ENCODE measurements at places on chromosomes 4 and X.

- DNase-seq = no peak
These were observed 12.4 kb upstream of the ZCCHC13 start for GRCh38 chrX:74291577-74291963.

- DNase-seq = no peak
These were observed 222.2 kb upstream of the PPP1R2C start for GRCh38 chrX:43000121-43000520.

GRCh38 chr4:189050643-189051042, 890.0 kb upstream of the FRG1 start:
- DNase-seq = no peak

DNA sequence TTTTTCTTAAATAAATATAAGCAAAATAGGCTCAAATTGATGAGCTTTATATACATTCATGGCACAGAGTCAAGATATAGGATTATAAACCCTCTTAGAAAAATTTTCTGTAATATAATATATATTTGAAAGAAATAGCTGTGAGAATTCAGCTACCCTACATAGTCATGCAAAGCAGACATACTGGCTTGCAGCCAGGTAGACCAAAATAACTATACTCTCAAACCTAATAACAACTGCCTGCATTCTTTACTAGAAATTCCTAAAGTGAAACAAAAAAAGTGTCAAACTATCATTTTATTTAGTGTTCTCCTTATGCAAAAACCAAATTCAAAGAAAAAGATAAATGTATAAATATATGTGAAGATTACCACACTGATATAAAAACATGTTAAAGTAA, 1390.2 kb downstream of the C4orf33 start:
- DNase-seq = no peak

GRCh38 chr4:69984030-69984443, 11.7 kb upstream of the STATH start:
- peak; percentile 89 for DNase-seq

DNA sequence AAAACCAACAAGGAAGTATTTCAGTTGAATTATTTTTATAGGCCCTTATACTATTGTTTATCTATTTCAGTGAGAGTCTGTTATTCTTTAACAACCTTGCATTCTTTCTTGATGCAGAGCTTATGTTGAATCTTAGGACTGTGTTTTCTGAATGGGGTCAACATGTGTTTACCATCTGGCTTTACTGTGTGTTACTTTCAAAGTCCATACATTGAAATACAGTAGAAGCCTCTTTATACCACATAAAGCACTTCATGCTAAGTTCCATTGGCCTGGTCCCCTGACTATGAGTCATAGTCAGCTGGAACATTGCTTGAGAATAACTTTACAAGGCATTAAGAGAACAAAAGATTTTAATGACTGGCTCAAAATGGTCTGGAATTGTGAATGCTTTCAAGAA, 152.6 kb downstream of the GASK1B start:
- DNase-seq = peak; percentile 65

- no peak for DNase-seq
These were observed 22.0 kb downstream of the ATP5ME start for GRCh38 chr4:651884-652642.

DNA sequence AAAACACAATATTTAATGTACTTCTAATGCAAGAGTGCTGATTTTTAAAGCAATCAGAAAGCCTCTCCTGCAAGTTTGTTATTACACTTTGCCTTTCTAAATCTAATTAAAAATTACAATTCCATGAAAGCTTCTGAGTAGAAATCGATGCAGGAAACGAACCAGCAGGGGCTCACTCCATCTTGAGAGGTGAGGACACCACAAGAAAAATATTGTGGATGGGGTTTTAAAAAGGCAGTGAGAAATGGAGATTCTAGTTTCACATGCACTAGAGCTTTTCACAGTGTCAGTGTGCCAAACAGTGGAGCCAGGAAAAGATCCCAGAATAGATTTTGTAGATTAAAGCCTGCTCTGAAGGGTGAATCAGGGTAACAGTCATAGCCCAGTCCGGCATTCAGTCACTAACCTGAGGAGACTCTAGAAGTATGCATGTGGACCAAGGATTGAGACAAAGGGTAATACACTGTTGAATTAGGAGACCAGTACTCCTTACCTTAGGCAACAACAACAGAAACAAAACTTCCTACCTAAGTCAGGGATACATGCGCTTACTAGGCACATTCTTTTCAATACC, 362.3 kb downstream of the NAF1 start:
- DNase-seq = no peak

- DNase-seq = no peak
These were observed 32.8 kb downstream of the TSC22D3 start for GRCh38 chrX:107742700-107743191.

GRCh38 chr4:150323406-150324325, 245.4 kb downstream of the DCLK2 start:
- DNase-seq = no peak

DNA sequence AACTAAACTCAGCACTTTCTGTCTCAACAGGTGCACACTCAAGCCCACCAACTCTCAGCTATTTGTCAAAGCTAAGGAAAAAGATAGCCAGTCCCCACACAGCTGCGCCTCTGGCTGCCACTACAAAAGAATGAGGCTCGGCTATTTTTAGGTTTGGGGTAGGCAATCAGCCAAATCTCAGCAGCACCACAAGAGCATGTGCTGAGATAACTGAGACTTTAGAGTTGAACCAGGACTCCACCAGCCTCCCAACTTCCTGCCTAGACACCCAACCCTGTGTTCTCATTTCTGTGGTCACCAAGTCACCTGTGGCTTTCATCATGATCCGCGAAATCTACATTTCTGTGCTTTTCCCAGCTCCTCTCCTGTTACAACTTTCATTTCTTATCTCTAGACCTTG, 28.0 kb downstream of the DMD start:
- no peak for DNase-seq

- DNase-seq = no peak
These were observed 2.8 kb upstream of the TLR8 start for GRCh38 chrX:12903646-12904045.

GRCh38 chr4:656436-657337, 17.4 kb downstream of the ATP5ME start:
- no peak for DNase-seq

- no peak for DNase-seq
These were observed 76.9 kb downstream of the DHX15 start for GRCh38 chr4:24507439-24507838.

DNA sequence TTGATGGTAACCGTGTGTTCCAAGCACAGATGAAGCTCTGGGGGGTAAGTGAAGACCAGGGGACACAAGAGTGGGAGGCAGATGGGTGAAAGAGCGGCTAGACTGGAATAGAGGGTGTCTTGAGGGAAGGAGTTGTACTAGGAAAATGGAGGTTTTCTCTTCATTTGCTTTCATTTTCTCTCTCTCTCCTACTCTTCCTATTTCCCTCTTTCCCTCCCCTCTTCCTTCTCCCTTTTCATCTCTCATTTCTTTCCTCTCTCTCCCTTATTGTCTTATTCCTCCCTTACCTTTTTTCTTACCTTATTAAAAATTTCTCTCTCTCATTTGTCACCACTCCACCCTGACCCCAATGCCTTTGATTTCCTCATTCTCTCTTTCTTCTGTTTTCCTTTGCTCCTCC, 3.0 kb downstream of the ITGB1BP2 start:
- no peak for DNase-seq

GRCh38 chrX:155329293-155329692, 5.1 kb downstream of the CLIC2 start:
- DNase-seq = no peak

GRCh38 chr4:84892950-84893349, 73.5 kb downstream of the WDFY3 start:
- DNase-seq = no peak

- no peak for DNase-seq
These were observed 1849.4 kb upstream of the AGA start for GRCh38 chr4:179291657-179292056.

DNA sequence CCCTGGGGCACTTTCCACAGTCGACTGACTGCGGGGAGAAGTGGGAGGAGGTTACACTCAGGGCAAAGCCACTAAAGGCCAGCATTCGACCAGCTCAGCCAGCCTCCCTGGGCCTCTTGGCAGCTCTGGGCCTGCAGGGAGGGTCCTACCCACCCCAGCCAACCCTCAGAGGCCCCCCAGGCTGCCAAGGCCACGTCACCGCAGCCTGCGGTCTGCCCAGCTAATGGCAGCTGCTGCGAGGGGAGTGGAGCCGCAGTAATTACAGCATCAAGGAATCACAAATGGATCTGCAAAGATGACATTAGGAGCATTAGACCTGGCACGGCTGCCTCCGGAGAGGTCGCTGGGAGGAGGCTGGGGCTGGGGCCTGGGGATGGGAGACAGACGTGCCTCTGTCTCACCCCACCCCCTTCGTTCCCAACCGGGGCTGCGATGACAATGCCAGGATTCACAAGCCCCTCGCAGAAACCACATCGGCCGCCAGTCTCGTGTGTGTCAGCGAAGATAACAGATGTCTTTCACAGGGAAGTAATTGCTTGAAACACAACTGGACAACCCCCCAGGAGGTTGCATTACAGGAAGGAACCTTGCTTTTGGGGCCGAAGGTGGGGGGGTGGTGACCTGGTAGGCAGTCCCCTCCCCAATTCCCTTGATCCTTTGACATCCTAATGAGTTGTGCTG, 367.6 kb downstream of the BCOR start:
- no peak for DNase-seq

DNA sequence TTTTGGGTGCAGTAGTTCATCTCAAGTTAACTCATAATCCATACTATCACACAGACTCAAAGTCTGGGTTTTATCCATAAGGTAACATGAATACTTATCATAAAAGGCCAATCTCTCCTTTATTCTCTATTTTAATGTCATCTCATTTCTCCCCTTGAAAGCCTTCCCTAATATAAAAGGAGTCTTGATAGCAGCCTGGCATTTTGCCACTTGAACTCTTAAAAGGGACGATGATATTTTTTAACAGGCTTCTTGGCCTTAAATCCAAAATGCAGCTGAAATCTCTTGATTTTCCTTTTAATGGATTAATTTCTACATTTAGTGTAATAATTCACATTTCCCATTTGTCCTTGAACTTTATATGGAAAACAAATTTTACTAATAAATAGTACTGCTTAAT, 8.4 kb upstream of the JCHAIN start:
- no peak for DNase-seq

DNA sequence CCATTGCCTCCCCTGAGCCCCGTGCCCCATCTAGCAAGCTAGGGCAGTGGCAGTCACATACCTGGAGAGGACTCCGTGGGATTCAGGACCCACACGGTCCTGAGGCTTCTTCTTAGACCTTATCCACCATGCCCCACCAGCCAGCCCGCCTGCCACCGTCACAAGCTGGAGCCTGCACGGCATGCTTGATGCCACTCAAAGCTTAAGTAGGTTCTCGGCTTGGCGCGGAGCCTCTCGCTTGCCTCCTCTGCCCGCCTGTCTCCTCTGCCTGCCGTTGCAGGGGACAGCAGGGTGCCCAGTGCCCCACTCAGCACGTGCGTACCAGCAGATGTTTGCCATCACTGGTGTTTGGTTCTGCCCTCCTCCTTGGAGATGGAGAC, 14.1 kb downstream of the PSAPL1 start:
- no peak for DNase-seq

DNA sequence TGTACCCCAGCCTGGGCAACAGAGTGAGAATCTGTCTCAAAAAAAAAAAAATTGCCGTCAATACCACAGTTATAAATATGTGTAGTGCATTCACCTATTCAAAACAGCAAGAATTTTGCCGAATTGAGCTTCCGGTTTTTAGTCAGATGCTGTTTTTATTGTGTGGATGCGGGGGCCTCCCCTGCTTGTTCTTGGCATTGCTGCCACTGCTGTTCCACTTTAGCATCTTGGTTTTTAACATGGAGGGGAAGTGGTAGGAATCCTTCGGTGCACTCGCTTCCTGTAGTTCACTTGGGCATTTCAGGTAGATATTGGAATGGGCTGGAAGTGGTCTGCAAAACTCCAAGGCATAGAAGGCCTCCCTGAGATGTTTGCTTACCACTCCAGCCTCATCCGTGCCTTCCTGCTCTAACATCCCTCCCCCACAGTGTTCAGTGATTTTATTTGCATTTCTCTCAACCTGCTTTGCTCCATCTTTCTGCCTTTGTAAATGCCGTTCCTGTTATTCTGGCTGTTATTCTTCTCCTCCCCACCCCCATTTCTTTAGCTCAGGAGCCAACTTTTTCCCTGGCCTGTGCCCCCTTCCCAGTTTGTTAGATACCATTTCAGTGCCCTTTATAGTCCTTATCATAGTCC, 25.5 kb downstream of the MOB1B start:
- peak; percentile 52 for DNase-seq

GRCh38 chr4:178140326-178140915, 698.2 kb upstream of the AGA start:
- DNase-seq = no peak

DNA sequence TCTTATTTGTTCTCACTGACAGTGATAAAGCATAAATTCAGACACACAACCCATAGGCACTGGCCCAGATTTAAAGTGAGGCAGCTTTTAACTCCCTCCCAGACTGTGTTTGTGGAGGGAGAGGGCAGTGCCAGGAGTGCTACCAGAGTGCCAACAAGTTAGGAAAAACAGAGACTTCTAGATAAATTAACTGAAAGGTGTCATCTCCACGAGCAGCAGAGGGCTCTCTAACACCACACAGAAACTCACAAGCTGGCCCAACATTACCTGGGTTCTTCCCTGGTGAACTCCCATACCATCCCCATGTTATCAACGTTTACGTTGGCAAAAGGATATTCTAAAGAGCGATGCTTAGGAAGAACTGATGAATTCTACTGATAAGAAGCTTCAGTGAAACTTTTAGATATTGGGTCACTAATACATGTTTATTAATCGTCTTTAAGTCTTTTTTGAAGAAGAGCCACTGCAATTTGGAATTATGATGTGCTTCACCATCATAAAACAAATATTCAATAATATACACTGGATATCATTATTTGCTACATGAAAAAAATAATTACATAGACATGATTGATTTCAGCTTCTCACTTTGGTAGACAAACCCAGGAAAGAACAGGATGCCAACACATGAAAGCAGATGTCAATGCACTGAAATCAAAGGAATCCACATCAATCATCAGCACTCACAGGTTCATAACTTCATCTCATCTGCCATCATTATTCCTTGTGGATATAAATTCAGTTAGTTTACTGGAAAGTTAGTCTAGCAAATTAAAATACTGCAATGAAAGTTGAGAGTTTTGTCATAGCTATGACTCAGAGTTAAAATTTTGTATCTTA, 121.2 kb upstream of the NAP1L5 start:
- peak; percentile 81 for DNase-seq

GRCh38 chr4:83885256-83886182, 349.6 kb downstream of the GPAT3 start:
- no peak for DNase-seq

GRCh38 chrX:38975368-38975942, 174.2 kb downstream of the MID1IP1 start:
- no peak for DNase-seq

- DNase-seq = no peak
These were observed 23.0 kb downstream of the GAB3 start for GRCh38 chrX:154727871-154728270.

DNA sequence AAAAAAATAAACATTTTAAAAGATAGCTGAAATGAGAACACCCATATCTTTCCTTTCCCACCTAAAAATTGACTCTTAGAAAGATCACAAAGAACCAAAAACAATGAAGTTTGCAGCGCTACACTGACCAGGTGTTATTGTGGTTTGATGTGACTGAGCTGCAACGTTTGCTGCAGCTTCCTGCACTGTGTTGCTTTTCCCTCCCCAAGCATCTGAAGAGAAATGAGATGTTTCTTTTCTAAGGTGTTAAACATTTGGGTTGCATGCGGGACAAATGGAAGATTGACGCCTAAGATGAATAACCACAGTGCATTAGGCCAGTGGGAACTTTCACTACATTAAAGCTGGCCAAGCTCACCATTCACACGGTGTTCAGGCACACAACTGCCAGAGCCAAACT, 8.9 kb downstream of the LEF1 start:
- no peak for DNase-seq

Data from DMS53 (cell line).